Nasal cavity respiratory epithelium epithelial cell of viscerocranial mucosa (primary cell): ENCODE measurements at places on chromosomes 16 and 17. TPM values are rescaled to one million over a fixed set of nuclear protein-coding genes. Genes with fewer than 3 reads are reported as not detected.

The PYY gene
- total RNA-seq, result 0.68 TPM in 1 of 2 replicates, not detected in the other

The ITGA2B gene
- under 0.01 and 0.07 TPM in 2 replicates for total RNA-seq

The MOSMO gene
- total RNA-seq, result 11.5 and 14.4 TPM in 2 replicates

The LITAFD gene
- not detected in 2 replicates for total RNA-seq

The KRT28 gene
- not detected in 2 replicates for total RNA-seq
